ENCODE measurements at places on chromosomes 3 and 15.

GRCh38 chr3:23314981-23315762, 112.0 kb downstream of the UBE2E2 start:
- no peak for DNase-seq

DNA sequence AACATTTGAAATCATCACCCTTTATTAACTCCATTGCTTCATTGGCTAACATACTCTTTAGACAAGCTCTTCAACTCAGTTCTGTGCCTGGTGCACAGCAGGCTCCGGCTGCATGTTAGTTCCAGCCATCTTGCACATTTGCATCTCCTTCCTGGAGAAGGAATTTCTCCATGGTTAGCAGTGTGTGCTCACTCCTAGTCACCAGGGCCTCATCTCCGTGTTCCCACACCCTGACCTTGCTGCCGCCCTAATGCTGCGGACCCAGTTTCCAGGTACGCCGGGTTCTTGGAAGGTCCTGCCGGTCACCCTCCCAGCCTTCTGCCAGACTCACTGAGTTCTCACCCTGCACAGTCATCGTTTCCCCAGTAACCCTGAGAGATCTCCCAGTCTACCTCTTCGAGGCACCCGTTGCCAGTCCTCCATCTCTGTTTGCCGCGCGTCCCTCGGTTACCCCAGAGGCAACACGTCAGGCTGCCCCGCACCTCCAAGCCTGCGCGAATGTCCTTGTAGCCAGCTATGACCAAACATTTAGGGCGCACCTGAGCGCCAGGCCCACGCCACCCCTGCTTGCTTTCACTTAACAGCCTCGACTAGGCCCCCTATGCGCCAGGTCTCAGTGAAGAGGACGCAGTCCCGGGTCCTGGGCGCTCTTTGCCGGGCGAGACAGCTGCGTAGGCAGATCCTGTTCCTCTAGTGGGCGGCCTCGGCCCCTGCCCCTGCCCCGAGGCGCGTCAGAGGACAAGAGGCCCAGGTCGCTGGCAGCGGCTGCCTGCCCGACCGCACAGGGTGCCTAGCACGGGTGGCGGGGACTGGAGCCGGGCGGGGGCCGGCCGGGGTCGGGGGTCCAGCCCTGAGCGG, 747 bp upstream of the ZNF592 start:
- peak; percentile 55 for DNase-seq

GRCh38 chr3:122004991-122005565, 17.0 kb downstream of the ILDR1 start:
- no peak for DNase-seq

GRCh38 chr3:180983136-180983535, 6.4 kb downstream of the DNAJC19 start:
- no peak for DNase-seq

- DNase-seq, result no peak
These were observed 706.1 kb upstream of the GOLIM4 start for GRCh38 chr3:168801794-168802193.

- no peak for DNase-seq
These were observed 2.2 kb downstream of the USP8 start for GRCh38 chr15:50426428-50426827.

DNA sequence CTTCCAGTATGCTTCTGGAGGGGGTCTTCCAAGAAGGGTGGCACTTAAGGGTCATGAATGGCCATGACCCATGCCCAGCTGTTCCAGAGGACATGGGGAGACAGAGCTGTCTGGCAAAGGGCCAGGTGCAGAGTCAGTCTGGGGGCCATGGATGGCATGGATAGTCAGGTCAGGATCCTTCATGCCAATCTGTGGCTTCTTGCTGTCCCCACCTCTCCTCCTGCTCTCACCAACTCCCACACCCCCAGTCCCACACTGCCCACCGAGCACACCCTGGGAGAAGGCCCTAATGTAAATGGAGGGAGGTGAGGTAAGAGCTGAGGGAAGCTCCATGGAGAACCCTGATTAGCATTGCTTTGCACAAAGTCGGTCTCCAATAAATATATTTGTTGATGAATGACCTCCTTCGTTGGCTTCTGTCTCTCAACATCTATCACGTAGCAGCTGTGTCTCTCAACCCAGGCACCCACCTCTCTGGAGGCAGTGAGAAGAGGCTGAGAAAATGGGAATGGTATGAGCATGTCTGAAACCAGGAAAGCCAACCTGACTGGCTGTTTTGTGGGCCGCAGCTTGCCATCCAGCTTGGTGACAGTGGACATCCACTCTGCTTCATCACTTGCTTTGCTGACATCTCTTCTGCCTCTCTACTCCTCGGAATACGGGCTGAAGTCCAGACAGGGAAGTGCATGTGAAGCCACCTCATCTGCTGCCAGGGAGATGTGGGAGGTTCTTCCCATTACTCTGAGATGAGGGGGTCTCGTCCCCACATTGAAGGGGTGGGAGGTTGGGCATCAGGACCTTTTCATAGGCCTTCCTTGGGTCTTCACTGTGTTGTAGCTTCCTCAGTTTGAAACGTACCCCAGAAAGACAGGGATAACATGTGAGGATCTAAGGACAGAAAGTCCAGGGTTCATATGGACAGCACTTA, 37.7 kb upstream of the RAB6B start:
- no peak for DNase-seq

- DNase-seq, result no peak
These were observed 6.3 kb downstream of the TM4SF1 start for GRCh38 chr3:149371001-149371722.

DNA sequence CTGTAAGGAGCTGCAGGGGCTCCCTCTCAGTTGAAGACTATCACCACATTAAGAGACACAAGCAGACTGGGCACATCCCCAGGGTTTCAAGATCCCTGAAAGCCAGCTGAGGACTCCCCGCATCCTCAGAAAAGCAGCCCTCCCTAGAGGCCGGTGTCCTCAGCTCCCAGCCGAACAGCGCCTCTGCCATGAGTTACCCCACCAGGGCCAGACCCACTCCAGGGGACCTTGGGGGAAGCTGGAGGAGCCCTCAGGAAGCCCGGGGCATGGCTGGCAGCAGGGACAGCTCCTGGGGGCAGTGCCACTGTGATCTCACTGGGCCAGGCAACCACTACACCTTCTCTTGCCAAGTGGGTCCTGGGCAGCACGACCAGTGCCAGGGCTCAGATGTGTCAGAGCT, 8.1 kb downstream of the KLF15 start:
- no peak for DNase-seq

DNA sequence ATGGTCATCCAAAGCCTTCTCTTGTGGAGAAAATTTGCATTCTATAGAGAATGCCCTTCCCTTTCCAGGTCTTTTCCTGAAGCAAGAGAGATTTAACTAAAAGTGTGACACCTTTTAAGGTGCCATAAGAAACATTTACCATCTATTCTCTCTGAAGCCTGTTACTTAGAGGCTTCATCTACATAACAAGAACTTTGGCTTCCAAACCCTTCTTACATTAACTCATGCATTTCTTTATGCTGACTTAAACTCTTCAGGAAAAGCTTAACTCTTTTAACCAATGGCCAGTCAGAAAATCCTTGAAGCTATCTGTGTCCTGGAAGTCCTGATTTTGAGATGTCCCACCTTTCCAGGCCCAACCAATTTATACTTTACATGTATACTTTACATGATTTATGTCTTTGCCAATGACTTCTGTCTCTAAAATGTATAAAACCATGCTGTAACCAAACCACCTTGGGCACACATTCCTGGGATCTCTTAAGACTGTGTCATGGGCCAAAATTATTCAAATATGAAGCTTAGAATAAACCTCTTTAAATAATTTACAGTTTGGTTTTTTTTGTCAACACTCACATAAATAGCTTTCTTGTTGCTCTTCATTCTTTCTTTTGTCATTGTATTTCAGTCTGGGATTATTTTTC, 472.6 kb upstream of the NECTIN3 start:
- no peak for DNase-seq

- DNase-seq, result no peak
These were observed 515 bp upstream of the MTHFS start for GRCh38 chr15:79897380-79897678.

DNA sequence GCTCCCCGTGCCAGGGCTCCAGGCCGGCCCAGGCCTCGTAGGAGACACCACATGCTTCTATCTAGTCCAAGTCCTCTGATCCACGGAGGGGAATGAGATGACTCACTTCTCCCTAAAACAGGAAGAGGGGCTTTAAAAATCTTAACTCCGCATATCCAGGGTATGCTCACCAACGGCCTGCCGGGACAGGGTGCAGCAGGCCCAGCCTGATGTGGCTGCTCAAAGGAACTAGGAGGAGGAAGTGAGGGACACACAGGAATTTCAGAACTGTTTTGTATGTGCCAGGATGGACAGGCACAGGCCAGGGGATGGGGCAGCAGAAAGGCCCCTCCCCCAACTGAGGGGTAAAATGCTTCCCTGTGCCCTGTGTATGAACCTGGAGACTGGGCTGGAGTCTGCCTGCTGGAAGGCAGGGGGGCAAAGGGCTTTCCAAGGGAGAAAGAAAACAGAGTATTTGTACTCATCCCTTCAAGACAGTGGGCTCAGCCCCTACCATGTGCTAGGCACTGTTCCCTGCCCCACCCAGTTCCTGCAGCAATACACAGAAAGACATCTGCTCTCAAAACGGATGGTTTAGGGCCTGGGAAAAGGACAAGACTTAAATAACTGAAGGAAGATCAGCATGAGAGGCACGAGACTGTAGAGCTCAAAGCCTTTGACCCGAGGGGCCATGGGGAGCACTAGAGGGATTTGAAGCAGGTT, 22.1 kb downstream of the CHDH start:
- DNase-seq, result no peak

- DNase-seq, result no peak
These were observed 48.9 kb upstream of the TCF12 start for GRCh38 chr15:56869573-56869972.

DNA sequence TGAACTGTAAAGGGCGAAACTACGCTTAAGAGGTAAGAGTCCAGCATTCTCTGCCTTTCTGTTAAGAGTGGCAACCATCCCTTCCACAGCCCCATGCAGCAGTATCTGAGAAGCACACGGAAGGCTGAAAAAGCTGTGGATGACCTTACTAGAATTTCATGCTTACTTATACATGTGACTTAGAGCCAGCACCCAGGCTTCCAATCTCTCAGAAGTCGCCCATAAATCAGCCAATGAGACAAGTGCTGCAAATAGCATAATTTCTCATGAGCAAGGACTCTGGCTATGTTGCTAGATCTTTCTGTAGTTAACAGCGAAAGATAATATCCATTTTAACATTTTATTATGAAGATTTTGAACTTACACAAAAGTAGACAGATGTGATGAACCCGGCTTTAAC, 65.3 kb downstream of the IGF2BP2 start:
- no peak for DNase-seq

DNA sequence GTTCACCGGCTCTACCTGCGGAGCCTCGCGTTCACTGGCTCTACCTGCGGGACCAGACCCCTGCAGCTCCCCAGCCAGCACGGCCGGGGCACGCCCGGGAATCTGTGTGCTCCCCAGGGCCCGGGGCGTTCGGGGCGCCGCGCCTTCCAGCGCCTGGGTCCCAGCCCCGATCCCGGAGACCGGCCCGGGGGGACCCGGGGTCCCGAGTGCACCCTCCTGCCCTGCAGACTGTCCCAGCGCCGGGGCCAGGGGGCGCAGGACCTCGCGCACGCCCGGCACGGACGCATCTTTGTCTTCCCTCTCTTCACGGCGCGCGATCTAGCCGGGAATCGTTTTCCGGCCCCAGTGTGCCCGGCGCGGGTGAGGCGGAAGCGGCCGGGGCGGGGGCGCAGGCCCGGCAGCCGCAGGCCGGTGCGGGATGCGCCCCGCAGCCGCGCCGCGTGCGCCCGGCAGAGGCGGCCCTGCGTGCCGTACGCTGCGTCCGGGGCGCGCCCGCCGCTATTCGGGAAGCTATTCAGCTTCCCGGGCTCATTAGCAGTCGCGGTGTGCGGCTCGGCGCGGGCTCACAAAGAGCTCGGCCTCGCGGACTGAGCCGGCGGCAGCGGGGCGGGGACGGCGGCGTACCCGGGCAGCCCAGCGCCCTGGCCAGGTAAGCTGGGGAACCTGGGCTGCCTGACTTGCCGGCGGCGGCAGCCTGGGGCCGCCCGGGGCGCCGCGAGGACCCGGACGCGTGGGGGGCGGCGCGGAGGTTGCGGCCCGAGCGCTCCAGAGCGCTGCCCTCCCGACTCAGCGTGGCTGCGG, at the start of gene APBA2:
APBA2 (plus strand) TSS at position 345 of the 801 bp plus-strand sequence. CDS start 167,911 bp downstream, outside the sequence.
- DNase-seq, result no peak

GRCh38 chr15:25415217-25415616, 23.6 kb downstream of the UBE3A start:
- DNase-seq, result no peak

GRCh38 chr3:40511031-40511718, 5.3 kb downstream of the ZNF620 start:
- no peak for DNase-seq

DNA sequence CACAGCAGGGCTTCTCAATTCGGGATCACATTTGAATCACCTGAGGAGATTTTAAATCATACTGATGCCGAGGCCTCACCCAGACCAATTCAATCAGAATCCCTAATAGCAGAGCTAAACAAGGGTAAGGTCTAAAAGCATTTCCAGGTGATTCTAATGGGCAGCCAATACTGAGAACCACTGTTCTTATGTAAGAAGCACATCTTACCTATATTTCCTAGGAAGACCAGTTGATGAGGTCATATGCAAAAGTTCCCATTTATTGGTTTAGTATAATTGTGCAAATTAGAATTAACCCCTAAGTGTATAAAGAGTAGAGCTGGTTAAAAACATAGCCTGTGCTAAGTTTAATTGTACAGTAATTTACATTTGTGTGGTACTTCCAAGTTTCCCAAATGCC, 2.1 kb downstream of the TIGIT start:
- no peak for DNase-seq

DNA sequence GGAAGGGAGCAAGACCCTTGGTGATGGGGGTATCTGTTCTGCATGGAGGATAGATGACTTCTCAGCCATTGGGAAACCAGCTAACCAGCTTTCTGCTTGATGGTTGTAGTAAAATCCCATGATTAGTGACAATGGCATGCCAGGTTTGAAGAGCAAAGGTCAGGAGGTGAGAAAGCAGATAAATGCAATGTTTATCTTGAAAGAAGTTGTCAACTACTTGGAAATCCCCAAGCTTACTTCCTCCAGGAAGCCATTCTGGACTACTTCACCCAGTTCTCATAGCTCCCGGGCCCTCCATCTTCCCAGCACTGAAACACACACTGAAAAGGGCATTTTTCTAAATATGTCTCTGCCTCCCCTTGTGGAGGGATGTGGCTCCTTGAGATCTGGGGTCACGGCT, 51.3 kb downstream of the SMAD3 start:
- no peak for DNase-seq

GRCh38 chr15:72487070-72487797, 13.1 kb downstream of the ARIH1 start:
- DNase-seq, result no peak

DNA sequence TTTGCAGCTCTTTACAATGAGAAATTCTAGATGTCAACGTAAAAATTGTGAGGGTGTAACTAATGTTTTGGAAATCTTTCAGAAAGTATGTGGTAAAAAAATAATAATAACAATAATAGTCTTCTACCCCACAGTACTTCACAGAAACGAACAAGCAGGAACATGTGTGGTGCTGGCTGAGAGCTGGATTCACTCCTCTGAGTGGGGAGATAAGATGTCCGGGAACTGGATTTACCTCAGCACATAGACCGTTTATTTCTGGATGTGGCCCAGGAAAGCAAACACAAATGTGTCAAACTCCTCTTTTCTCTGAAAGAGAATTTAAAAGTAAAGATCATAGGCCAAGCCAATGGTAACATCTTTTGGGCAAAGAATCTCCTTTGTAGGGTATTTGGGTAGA, 103.4 kb downstream of the SLC49A4 start:
- DNase-seq, result no peak
